Substantia nigra (tissue), 51 donors: ENCODE measurements at places on chromosomes 1 and 21.

DNA sequence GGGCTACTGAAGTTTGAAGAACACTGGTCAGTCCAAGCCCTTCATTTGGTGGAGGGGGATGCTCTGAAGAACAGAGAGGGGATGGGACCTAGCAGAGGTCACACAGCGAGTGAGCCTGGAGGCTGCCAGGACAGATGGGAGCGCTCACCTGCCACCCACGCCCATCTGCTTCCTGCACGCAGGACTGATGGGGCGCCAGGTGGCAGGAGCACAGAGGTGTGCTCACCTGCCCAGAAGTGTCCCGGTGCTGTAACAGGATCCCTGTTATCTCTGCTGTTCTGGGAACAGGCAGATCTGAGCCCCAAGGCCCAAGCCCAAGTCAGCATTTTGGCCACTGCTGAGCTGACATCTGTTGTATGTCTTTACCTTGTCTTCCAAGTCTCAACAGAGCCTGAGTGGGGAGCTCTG, 40.5 kb downstream of the EPHB2 start:
- DNase-seq = no peak

GRCh38 chr1:27360159-27361043, 6.4 kb downstream of the MAP3K6 start:
- no peak for DNase-seq

DNA sequence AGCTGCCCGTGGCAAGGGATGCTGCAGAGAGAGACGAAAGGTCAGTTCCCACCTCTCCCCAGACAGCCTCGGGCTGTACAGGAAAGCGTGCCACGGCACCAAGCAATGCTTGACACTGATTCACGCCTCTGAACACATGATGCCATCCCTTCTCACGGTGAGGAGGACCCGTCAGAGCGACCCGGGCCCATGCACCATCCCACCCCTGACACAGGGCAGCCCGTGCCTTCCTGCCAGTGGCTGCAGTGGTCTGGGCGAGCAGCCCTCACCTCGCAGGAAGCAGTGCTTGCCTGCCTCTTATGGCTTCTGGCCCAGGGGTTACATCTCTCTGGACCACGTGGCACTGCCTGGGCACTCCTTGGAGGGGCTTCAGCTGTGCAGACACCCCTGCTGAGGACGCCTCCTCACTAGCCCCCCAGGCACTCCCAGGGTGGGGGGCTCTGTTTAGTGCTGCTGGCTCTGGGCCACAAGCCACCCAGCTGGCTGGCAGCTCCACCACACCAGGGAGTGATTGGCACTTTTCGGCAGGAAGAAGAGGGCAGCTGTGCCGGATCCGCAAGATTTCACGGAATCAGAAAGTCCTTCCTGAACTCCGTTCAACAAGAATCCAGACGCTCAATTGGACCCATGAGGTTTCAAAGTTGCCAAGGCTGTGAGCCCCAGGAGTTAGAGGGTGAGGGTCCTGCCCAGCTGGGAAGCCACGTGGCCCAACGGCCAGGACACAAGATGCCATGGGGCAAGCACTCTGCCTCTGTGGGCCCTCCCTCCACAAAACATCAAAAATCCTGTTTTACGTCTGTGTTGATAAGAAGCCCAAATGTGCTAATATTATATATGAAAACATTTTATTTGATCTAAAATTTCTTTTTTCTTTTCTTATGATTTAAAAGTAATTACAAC, 34.8 kb upstream of the SLC19A1 start:
- DNase-seq = no peak

DNA sequence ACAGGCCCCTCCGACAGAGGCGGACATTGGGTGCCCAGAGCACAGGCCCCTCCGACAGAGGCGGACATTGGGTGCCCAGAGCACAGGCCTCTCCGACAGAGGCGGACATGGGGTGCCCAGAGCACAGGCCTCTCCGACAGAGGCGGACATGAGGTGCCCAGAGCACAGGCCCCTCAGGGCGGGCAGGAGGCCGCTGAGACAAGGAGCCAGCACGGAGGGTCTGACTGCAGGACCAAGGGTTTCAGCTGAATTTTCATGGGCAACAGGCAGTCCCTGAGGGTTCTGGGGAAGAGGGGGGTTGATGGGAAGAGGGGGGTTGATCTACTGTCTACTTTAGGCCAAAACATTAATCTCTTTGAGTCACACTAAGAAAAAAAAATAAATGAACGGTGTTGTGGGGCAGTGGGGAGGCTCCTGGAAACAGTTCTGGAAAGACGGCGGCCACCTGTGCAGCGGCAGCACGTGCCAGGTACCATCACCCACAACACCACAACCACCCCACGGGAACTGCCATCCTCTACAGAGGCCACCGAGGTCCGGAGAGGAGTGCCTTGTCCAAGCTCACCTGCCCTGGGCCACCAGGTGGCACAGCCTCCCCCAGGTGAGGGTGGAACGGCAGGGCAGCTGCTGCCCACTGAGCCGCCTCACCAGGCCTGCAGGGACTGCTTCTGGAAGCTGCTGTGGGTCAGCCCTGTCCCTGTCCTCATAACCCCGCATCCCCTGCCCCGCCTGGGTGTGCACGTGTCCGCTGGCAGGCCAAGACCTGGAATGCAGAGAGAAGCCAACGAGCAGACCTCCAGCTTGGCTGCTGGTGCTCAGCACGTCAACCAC, 20.5 kb downstream of the PRDM15 start:
- DNase-seq = no peak

DNA sequence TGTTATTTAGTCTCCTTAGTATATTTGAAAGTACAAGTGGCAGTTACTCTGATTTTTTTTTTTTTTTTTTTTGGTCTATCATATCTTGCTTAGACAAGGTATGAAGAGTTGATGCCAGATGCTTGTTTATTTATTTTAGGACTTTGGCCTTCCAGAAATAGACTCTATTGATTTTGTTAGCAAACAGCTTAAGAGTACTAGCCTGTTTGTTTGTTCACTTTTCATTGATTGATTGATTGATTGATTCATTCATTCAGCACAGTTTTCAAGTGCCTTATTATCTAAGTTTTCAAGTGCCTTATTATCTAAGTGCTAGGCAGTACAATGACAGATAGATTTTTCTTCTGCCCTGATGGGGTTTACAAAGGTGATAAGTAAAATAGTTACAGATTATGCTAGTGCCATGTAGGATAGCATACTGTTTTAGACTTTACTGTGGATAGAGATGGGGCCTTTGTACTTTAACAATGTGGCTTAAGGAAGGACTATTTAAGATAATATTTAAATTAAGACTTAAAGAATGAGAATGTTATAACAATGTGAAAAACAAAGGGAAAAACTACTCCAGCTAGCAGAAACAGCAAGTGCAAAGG, 50.5 kb downstream of the MTF2 start:
- DNase-seq = no peak

- no peak for DNase-seq
Observed at GRCh38 chr21:32455548-32455947, 43.0 kb downstream of the EVA1C start.

GRCh38 chr1:62232871-62233278, 38.2 kb downstream of the L1TD1 start:
- DNase-seq = no peak

DNA sequence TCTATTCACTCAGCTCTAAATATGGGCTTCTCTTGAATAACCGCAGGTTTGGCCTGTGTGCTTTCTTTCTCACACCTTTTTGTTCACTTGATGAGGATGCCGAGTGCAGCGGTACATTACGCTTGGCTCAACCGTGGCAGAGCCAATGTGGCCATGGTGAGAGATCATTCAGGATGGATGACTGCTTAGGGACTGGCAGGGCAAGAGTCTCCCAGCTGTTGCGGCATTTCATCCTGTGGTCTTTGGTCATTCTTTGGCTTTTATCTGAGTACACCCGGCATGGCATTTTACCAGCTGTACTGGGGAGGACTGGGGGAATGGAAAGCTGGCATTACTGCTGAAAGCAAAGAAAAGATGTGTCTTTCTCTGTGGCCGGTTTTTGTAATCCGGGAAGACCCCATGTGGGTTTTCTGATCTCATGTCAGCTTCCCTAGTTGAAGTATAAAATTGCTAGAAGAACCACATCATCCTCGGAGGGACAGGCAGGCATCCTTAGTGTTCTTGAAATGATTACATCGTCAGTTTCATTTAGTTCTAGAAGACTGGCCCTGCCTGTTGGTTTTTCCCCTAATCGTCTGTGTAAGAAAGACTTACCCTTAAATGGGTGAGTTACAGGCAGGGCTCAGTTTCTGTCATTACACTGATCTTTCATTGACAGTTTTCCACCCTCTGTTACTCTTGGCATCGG, 15.1 kb downstream of the PCP4 start:
- DNase-seq = no peak

DNA sequence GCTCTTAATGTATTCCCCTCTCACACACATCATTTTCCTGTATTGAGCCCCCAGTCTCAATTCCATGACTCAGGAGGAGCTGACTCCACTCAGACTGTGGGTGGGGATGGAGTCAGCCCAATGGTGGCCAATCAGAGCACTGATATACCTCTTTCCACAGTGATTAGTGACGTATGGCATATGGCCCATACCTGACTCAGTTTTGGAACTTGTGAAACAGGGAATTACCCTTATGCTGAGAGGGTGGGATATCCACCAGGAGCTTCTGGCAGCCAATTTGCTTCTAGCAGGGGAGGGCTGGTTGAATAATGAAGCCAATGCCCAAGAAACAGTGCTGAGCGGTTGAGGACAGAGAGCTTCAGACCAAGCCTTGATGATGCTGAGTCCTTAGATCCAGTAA, 86.4 kb upstream of the SPATA6 start:
- no peak for DNase-seq

GRCh38 chr1:90537606-90538362, 179.3 kb downstream of the BARHL2 start:
- no peak for DNase-seq

DNA sequence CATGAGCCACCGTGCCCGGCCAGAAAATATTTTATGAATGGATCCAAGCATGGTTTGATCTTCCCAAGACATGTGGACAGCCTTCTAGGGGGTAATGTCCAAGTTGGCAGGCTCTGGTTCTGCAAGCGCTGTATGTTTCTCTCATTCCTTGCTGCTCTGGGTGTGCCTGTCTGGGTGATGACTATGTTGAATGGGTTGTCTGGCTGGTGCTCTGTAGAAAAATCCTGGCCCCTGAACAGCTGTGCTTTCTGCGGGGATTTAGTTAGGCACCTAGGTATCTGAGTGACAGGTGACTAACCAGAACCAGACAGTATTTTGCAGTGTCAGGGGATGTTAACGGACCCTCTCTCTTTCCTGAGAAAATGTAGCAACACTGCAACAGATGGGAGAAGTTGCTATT, 14.1 kb downstream of the HUNK start:
- no peak for DNase-seq

GRCh38 chr1:94540440-94541245, 916 bp downstream of the F3 start:
- no peak for DNase-seq

DNA sequence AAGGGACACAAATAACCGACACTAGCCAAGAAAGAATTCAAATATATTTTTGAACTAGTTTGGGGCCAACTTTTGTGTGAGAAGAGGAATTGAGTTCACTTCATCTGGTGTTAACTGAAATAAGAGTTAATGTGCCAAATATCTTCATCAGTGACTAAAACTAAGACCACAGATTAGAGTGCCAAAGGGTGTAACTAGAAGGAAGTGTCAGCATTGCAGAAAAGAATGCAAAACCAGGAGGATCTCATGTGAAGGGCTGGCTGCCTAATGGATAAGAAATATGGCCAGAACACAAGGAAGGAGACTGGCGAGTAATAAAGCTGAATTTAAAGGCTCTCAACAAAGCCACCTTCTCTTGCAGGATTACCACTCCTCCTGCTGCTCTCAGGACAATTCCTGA, 61.8 kb upstream of the LRRC8D start:
- no peak for DNase-seq

DNA sequence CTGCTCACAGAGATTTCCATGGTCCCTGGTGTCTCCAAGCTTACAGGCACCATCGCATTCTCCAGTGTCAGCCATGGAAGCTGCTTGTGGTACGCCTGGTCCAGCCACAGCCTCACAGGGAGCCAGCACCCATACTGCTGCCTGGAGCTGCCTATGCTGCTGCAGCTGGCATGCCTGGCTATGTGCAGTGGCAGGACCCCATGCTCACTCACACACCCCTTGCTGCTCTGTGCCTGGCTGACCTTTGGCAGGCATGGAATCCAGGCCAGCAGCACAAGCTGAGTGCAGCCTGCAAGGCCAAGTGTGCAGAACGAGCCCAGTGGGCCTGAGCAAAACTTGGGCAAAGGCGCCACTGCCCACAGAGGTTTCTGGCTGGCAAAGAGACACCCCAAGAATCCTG, 26.4 kb upstream of the DENND1B start:
- no peak for DNase-seq

GRCh38 chr1:33180226-33180910, 1.5 kb downstream of the TRIM62 start:
- DNase-seq = no peak

DNA sequence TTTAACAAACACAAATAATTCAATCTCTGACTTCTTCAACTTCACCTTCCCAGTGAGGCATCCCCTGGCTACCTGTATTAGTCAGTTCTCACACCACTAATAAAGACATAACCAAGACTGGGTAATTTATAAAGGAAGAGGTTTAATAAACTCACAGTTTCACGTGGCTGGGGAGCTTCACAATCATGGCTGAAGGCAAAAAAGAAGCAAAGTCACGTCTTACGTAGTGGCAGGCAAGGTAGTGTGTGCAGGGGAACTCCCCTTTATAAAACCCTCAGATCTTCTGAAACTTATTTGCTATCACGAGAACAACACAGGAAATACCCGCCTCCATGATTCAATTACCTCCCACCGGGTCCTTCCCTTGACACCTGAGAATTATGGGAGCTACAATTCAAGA, 478.5 kb downstream of the ADGRL2 start:
- DNase-seq = no peak

DNA sequence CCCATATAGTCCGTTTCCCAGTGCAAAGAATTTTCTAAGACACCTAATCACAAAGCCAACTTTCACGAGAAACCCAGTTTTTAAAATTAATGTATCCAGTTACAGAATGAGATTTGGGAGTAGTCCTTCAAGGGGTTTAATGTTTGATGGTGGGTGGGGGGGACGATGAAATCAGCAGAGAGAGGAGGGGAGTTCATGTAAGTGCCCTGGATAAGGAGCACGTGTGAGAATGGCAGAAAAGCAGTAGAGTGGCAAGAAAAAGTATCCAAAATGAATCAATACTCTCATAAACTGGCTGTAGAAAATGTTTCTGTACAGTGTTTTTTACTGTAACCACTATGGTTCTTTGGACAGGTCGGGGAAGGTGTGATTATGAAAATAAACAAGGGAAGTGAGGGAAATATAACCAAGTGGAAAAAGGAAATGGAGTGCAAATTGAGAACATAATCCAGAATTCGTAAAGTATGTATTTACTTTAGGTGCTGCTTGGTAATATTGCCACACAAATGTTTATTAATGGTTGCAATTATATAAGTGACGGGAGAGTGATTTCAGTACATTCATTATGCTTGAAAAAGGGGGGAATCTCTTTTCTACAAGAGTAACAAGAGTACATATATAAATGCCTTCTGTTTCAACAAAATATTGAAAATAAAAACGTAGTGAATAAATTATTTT, 118.7 kb upstream of the RRP15 start:
- no peak for DNase-seq
